ENCODE measurements at places on chromosomes 1 and 21.

GRCh38 chr1:173097001-173097400 lies 46.3 kb upstream of the TNFSF18 start:
- DNase-seq, result no peak

- DNase-seq, result peak; percentile 85
These were observed 9.5 kb upstream of the TNFRSF14 start for GRCh38 chr1:2546515-2547209.

DNA sequence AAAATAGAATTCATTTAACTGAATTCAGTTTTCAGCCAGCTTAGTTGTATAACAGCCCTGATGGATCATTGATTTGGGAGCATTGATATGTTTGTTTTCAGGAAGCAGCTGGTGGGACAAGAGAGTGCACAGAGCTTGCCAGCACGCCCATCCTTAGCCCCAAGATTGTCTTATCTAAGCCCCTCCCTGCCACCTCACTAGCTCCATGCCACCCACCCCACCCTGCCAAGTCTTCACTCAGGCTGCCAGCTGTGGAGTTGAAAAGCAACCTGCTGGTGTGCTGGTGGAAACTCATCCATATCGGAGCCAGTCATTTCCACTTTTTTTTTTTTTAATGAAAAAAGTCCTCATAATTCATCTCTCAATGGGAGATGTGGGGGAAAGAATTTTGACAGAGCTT lies 11.8 kb downstream of the KIRREL1 start:
- no peak for DNase-seq

GRCh38 chr1:36729716-36730510 lies 247.2 kb upstream of the CSF3R start:
- DNase-seq, result no peak

GRCh38 chr1:117676615-117677130 lies 70.8 kb downstream of the TENT5C start:
- no peak for DNase-seq

- DNase-seq, result no peak
These were observed 60.0 kb upstream of the FGGY start for GRCh38 chr1:59236721-59237545.

- DNase-seq, result no peak
These were observed 20.8 kb downstream of the ZZZ3 start for GRCh38 chr1:77661696-77662095.
